ENCODE measurements at places on chromosomes 1 and 21. TPM values are rescaled to one million over a fixed set of nuclear protein-coding genes. Genes with fewer than 3 reads are reported as not detected.

DNA sequence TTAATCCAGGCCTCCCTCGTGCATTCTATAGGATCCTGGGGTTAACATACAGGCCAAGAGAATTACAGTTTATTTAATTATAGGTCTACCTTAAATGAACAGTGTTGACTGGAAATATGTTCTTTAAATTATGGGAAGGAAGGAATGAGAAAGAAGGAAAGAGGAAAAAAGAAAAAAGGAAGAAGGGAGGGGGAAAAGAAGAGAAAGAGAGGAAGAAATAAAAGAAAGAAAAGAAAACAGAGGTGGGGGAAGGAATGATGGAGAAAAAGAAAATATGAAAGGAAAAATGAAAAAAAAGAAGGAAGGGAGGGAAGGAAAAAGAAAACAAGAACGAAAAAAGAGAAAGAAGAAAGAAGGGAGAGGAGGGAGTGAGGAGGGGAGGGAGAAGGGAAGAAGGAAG, 38.5 kb downstream of the WNT9A start:
- DNase-seq: no peak

GRCh38 chr1:211822677-211823407, 7.7 kb downstream of the LPGAT1 start:
- DNase-seq: no peak

DNA sequence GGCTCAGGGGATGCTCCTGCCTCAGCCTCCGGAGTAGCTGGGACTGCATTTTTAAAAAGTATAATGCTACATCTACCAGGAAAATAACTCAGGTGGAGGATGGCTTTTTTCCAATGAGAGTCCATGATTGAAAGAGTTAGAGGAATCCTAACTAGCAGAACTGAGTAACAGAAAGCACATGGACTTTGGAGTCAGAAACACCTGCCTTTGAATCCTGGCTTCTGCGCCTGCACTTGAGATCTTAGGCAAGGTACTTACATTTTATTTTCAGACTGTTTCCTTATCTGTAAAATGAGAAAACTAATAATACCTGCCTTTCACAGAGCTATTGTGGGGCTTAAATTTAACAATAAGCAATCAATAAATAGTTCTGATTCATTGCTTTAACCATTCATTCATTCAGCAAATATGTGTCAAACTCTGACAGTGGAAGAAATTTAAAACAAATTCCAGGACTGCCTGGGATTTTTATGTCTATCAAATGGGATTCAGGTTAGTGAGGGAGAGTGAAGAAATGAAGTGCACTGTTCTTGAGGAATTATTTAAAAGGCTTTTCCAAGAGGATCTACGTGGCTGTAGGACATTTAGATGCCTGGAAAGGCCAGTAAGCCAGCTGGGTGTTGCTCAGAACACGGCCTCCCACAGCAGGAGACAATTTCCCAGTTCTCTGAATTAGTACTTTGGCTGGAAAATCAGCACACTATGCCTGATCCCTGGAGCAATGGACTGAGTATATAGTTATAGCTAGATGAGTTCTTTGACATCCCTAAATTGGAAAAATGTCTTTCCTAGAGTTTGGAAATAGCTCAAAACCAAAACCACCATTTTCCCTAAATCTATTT, 12.8 kb upstream of the LBR start:
- no peak for DNase-seq

GRCh38 chr1:10295481-10296085, 85.2 kb downstream of the KIF1B start:
- DNase-seq: no peak

- peak; percentile 12 for DNase-seq
Observed at GRCh38 chr21:39452207-39452969, 618 bp downstream of the SH3BGR start.

- DNase-seq: peak; percentile 72
Observed at GRCh38 chr1:205325334-205325884, 3.9 kb upstream of the NUAK2 start.

The CD244 gene
- not detected for total RNA-seq

The TSSK3 gene
- 0.39 TPM for total RNA-seq

DNA sequence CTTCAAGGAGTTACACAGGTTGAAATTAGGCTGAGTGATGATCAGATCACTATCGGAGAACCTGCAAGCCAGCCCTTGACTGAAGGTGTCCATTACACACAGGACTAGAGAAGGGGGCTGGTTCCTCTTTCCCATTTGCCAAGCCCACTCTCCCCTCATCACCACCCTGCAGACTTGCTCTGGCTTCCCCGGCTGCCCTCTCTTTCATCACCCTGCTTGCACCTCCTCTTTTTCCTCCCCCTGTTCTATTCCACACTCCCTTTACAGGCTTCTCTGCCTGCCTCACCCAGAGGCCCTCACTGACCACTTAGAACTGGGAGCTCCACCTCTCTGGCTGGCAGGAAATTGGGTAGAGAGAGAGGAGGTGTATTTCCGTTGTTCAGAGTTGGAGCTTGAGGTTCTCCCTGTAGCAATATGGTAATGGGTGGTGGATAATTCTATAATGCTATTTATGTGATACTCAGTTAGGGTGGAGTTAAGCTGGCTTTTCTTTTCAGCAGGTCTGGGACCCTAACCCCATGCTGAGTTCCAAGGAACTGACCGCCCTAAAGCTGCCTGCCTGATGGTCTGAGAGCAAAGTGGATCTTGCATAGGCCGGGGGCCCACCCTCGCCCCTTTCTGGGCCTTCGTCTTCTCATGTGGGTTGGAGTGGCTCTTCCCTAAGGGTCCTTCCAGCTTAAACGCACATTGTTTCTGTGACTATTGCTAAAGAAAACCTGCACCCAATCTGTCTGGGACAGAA, 111.8 kb upstream of the ADAR start:
- DNase-seq: no peak

All from RPMI7951 (cell line).